ENCODE measurements at places on chromosomes 1 and 21.

GRCh38 chr1:19644395-19644680, 227 bp downstream of the NBL1 start:
- DNase-seq, result no peak

DNA sequence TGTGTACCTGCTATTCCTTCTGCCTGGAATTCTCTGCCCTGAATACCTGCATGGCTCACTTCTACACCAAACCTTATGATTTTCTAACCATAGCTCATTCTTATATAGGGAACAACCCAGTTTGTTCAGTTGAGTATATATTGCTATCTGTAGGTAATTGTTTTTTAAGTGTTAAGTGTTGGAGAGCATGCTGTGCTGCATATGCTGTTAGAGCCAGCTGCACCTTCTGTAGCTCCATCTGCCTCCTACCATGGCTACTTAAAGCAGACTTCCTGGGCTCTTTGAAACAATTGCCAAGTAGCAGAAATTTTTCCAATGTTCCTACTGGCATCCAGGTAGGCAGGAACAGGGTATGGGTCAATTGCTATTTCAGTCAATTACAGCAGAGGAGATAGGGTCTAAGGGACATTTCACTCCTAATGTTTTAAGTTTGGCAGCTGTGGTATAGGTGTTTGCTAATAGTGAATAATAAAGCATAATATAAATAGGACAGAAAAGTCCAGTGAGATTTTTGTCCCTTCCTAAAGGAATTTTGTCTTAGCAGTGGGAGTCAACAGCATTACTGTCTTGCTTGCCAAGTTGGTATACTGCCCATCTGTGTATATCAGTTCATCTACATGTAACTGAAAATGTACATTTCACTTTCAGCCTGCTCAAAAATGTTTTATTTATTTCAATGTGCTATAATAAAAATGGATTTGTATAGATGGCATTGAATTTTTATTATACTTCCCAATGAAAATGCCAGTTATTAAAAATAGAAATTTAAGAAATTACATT, 34.0 kb upstream of the C1orf115 start:
- DNase-seq, result no peak

DNA sequence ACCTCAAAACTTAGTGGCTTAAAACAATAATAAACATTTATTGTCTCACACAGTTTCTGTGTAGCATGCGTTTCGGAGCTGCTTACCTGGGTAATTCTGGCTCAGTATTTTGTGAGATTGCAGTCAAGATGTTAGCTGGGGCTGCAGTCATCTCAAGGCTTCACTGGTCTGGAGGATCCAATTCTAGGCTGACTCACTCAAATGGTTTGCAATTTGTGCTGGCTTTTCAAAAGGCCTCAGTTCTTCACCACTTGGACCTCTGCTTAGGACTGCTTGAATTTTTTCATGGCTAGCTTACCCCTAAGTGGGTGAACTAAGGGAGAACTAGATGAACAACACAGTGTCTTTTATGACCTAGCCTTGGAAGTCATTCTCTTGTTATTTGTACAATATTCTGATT, 21.0 kb downstream of the XPR1 start:
- no peak for DNase-seq

DNA sequence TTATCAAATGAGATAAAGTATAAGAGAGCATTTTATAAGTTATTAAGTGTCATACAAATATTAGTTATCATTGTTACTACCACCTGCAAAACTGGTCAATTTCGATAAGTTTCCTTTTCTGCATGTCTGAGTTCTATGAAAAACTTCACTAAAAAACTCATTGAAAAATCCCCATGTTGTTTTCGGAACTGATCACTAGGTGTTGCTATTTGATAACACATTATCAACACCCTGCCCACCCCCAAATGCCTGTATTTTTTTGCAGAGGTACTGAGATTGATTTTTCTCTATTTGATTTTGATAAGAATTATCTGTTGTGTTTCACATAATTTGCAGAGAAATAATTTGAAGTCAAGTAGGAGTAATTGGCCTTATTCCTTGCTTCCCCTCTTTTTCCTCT, 22.1 kb upstream of the DISP1 start:
- DNase-seq, result no peak

- no peak for DNase-seq
These were observed 132.3 kb downstream of the URB2 start for GRCh38 chr1:229758101-229759036.

DNA sequence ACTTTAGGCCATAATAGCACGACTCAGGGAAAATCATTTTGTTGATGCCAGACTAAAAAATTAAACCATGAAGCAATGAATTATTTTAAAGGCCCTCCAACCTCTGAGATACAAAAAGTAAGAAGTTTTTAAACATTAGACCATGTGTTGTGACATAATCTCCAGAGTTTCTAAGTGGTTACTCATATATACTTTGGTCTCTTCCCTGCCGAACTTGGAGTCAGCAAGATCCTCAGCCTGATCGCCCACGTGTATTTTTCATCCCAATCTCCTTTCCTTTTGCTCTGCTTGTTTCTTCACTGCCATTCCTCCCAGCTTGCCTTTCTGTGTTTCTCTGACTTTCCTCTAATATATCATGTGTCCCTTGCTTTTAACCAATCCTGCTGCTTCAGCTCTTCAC, 3.8 kb downstream of the ARV1 start:
- no peak for DNase-seq

DNA sequence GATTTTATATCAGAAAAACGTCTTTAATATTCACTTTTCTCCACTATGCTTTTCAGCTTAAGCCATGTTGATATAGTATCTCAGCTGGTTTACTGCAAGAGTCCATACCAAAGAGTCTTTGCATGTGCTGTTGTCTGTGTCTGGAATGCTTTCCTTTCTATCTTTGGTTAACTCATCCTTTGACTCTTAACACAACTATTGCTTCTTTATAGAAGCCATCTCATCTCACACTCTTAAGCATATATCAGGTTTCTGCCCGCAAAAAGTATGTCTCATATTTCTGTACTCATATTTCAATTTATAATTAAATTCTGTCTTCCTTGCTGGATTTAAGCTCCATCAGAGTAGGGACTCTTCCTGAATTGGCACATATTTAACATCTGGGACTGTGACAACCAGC, 220.9 kb upstream of the KCNK2 start:
- DNase-seq, result no peak

- DNase-seq, result no peak
These were observed 81.2 kb downstream of the TOMM20 start for GRCh38 chr1:235047331-235047871.

DNA sequence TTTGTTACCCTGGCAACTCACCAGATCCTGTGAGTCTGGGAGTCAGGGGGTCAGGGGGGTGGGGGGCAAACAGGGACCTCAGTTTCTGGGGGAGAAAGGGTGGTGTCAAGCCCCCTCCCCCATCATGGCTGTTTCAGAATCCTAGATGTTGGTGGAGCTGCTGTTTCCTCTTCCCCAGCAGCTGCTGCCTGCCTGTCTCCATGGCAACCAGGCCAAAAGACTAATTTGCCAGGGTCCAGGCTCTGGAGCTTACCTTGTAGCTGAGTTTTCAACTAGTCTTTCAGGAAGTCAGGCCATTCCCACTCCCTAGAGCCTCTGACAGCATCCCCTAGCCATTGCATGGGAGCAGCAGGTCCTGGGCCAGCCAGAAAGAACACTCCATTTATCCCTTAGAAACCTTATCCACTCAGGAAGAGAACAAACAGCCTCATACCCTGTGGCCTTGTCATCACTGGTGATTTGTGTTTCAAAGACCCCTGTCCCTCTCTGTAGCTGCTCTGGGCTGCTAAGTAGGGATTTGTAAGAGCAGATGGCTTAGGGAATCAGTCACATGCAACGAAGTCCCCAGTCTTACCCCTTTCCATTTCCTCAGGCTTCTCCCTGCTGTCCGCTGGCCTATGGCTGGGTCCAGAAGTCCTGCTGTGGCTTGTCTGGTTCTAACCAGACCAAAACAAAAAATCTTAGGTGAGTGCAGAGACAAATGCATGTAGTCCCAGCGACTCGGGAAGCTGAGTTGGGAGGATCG, 21.5 kb upstream of the STMN1 start:
- DNase-seq, result no peak

DNA sequence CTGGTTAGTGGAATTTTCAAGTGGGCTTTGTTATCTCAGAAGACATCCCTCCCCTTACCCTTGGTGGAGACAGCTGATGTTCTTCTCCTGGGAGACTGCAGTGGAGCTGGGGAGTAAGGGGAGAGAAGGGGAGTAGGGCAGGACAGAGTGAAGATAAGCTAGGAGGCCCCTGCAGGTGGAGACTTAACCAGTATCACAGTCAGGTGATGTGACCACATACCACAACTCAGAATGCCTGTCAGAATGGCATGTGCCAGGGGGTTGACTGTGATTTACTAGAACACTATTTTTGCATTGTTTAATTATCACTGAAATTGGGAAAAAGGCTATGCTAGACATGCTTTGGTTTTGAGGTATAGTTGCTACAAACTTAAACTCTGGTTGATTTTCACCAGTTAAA, 124.6 kb downstream of the NRDC start:
- DNase-seq, result no peak

DNA sequence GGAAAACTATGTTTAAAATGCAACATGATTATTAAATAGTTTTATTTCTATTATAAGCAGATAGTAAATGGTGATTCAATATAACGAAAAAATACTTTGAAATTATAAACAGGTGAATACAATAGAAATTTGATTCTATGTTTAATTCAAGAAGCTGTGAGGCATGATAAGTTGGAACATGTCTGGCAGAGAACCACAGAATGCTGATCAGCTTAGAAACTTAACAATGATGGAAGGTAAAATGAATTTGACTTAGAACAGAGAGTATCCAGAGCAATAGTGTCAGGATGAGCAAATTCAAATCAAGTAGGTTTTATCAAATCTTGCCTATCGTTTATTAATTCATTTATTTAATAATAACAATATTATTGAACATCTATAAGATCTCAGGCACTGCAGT, 83.4 kb upstream of the ADGRL4 start:
- no peak for DNase-seq

DNA sequence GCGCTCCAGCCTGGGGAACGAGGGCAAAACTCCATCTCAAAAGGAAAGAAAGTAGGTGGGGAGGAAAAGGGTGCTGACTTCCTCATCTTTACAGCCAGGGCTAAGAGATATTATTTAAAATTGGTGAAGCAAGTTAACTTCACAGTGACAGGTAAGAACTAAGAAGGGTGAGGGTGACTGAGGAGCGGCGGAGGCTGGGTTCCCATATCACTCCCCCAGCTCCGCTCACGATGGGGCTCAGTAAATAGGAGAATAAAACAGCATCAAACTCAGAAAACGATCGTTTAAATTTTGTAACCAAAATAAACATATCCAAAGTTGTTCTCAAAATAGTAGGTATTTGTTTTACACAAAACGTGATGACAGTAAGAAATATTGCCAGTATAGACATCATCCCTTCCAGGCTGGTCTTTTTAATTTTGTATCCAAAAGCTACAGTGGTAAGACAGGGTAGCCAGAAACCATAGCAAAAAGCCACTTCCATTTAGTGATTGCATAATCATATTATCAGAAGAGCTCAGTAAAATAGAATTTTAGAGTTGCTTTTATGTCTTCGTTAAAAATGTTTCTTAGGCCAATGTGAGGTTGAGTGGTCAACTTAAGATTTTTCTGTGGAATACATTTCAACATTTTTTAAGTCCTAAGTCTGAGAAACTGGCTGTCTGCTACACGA, 26.2 kb upstream of the ADARB1 start:
- no peak for DNase-seq

GRCh38 chr1:214476986-214477870, 74.2 kb downstream of the PTPN14 start:
- no peak for DNase-seq

DNA sequence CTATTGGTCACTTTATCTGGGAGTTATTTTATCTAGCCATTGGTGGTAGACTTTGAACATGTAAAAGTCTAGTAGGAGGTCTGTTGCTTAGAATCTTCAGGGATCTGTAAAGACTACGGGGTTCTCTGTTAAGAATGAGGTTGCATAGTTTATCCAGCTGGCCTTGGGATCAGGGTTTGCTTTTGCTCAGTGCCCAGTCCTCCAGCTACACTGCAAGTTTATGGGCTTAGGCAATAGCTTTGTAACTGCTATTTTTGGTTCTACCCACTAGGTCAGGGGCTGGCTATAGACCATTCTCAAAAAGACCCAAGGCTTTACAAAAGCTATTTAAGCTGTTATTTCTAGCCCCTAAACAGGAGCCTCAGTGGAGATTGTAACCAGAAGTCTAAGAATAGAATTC, 9.8 kb downstream of the SH3GLB1 start:
- no peak for DNase-seq

DNA sequence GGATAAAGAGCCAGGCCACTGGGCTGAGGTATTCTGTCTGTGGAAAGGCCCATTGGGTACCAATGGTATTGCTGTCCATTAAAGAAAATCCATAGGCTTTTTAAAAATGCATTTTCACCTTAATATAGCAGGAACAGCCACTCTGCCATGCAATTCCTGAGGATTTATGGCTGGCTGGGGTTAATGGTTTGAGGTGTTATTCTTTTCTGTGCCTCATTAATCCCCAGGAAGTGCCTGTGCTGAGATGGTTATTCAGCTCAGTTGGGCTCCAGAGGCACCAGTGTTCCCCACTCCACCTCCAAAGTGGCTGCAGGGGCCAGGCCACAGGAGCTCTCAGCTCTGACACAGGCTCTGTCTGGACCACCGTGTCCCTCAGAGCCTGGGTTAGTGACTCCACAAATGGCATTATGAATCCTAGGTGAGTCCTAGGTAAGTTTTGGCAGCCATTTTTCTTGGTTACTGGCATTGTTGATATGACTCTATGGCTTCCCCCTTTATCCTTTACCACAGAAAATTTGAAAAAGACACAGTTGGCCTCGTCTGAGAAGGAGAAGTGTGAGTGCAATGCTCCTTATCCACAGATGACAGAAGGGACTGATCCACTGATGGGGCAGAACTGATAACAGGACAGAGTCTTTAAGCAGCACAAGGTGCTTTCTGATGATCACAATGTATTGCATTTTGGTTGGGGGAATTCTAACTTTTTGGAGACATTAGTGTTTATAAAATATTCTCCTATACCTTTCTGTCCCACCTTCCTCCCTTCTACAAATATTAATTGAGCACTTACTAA, 2.2 kb upstream of the PAPPA2 start:
- DNase-seq, result no peak

DNA sequence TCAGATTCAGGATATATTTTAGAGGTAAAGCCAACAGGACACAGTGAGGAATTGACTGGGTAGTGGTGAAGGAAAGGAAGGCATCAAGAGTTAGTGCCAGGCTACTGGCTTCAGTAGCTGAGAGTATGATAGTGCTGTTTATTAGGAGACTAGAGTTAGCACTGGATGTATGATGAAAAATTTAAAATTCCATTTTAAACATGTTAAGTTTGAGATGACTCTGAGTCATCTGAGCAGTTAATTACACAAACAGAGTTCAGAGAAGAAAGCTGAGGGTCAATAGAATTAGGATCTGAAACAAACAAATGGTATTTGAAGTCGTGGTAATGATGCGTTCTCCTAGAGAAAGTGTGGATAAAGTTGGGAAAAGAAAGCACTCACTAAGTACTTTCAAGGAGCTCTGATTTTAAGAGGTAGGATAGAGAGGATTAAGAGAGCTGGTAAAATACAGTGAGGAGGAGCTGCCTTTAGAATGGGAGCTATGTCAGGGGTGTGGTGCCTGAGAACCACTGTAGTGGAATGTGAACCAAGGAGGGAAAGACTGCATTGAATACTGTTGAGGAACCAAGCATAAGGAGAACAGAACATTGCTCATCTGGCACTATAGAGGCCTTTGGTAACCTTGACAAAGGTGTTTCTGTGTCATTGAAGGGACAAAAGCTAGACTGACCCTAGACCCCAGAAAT, 21.7 kb upstream of the SHCBP1L start:
- DNase-seq, result no peak

- no peak for DNase-seq
These were observed 145.9 kb downstream of the PGBD5 start for GRCh38 chr1:230280054-230280795.

Data from effector CD8-positive, alpha-beta T cell (primary cell).